ENCODE measurements at places on chromosomes 4 and X.

DNA sequence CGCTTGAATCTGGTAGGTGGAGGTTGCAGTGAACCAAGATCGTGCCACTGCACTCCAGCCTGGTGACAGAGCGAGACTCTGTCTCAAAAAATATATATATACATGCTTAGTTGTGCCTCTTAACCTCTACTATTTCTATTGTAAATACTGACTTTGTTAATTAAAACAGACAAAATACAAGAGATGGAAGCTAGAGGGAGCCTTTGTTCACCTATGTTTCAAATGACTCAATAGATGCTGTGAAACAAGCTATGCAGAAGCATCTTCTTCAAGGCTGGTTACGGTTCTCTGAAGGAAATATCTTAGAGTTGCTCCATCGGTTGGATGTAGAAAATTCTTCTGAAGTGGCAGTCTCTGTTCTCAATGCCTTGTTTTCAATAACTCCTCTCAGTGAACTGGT lies 6.2 kb downstream of the NCAPG start:
- DNase-seq = no peak

- no peak for DNase-seq
Measured at GRCh38 chrX:40579141-40579540, 1.6 kb upstream of the ATP6AP2 start.

- DNase-seq = no peak
Measured at GRCh38 chrX:153966283-153966688, 5.3 kb downstream of the HCFC1 start.

DNA sequence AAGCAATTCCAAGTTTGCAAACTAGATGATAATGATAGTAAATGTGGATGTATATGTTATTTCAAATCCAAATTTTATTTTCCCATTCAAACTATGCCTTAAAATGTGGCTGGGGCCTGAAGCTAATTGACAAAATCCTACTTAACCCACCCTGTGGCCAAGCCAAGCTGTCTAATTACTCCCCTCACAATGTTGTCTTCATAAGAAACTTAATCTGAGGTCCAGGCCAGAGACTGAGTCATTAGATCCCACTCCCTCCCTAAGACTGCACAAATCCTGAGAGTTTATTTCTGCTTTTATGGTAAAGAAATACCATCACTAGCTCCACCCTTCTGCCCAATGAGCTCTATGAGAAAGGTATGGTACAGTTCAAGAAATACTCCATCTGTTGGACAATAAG lies 16.6 kb downstream of the SMPX start:
- peak; percentile 47 for DNase-seq
